ENCODE measurements at places on chromosomes 6 and 20.
A peak's percentile ranks its signal among the peaks of the same experiment; 100 is the strongest.

DNA sequence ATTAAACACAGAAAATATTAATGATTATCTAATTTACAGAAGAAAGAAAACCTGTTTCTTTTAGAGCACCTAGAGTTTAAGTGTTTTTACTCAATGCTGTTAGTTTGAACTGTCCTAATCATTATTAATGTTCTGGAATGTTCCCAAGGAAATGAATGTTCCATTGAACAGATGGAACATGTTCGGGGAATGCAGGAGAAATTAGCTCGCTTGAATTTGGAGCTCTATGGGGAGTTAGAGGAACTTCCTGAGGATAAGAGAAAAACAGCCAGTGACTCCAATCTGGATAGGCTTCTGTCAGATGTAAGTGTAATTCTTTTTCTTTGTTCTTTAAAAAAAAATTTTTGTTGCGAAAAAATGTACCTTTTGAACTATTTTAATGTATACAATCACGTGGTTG lies 10.8 kb upstream of the ECT2L start:
- no peak for DNase-seq

- peak; percentile 80 for DNase-seq
These were observed 150.0 kb upstream of the RIPOR2 start for GRCh38 chr6:25085756-25086155.

GRCh38 chr6:35508027-35508426 lies 4.7 kb downstream of the TULP1 start:
- no peak for DNase-seq

- DNase-seq = no peak
These were observed 357.0 kb downstream of the LAMA2 start for GRCh38 chr6:129239825-129240491.

GRCh38 chr20:32505723-32506473 lies 79.2 kb downstream of the NOL4L start:
- no peak for DNase-seq

DNA sequence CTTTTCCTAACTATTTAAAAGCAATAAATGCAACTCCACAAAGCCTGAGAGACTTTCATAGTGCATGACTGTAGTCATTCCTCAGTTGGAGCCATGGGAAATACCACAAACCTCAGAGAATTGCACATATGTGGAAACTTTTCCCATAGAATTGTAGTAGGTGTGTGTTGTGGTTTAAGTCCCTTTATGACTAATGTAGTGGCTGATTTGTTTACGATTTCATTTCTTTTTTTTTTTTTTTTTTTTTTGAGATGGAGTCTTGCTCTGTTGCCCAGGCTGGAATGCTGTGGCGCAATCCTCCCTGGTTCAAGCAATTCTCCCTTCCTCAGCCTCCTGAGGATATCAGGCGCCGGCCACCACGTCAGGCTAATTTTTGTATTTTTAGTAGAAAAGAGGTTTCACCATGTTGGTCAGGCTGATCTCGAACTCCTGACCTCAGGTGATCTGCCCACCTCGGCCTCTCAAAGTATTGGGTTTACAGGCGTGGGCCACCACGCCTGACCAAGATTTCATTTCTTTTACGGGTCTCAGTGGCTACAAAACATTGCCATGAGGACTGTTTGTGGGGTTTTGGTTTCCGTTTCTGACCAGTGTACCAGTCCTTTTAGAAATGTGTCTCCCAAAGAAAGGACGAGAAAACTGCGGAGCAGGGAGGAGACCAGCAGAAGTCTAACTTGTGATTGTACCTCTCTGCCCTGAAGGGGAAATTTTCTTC lies 212.1 kb upstream of the MARCKS start:
- no peak for DNase-seq

- no peak for DNase-seq
These were observed 2.2 kb downstream of the HAO1 start for GRCh38 chr20:7938058-7938457.

DNA sequence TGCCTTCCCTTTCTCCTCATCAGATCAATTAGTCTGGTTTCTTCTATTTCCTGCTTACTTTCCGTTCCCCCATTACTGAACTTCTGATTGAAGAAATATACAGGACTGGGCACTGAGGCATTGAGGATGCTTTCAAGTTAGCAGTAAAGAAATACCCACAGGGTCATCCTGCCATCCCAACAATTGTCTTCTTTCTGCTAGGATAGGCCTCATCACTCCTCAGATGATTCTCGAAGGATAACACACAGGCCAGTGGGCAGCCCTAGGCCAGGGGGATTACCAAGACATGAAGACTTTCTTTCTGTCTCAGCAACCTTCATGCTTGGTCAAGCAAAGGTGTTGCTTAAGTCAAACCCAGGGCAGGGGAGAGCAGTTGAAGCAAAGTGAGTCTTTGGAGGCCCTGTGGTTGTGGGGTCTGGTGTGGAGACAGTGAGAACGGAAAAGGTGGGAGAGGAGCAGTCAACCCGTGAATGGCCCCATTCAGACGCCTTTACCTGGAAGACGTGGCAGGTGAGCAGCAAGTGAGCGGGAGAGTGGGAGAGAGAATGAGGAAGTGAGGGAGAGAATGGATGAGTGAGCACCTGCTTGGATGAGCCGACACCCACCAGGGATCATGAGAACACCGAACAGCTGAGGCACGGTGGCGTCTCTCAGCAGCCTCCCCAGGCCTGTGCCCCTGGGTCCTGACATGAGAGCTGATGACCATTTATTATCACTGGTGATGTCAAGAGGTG lies 462.9 kb downstream of the PREX1 start:
- DNase-seq = no peak

DNA sequence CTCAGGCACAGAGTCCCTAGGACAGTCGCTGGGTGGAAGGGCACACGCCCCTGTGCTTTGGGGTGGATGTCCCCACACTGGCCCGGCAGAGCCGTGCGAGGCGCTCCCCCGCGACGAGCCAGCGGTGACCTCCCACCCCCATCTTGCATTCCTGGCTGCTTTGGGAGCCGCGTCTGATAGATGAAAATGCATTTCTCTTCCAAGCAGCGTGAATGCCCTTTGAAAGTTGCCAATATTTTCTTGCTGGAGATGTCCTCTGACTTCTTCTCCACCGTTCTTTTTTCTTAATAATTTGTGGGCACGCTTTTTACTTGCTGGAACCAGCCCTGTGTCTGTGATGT lies 29.9 kb downstream of the COL20A1 start:
- no peak for DNase-seq

DNA sequence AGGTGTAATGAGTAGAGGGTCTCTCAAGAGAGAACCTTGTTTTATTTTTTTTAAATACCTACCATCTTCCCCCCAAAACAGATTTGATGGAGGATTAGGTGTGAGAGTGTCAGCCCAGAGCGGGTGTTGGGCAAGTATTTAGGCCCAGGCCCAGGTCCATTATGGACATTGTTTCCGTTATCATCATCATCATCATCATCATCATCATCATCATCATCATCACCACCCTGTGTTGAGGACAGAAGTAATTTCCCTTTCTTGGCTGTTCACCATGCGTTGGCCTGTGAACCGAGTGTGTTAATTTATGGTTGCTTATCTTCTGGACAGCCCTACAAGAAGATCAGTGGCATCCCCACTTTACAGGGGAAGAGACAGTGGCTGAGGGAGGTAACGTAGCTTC lies 28.6 kb downstream of the PSMF1 start:
- no peak for DNase-seq

DNA sequence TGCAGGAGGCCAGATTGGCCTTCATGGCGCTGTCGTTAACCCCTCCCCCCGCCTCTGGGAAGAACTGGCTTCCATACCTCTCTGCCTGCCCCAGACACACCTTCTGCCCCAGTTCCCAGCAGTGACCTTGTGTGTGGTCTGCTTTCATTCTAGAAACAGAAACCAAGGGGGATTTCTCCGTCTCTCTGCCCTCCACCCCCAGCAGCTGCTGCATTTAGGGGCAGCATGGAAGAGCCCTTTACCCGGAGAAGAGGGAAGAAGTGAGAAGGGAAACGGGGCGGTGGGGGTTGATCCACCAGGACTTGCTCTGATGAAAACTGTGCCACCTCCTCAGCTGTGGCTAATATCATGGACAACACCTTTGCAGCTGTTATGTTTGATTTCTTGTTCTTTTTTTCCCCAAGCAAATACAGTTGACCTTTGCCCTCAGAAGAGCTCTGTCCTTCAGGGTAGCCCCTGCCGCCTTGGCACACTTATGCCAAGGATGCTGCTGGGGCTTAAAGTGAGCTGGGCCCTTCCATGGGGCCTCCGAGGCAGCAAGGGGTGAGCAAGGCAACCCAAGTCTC lies 6.1 kb downstream of the GLP1R start:
- no peak for DNase-seq

GRCh38 chr6:159555082-159555875 lies 137.8 kb downstream of the SOD2 start:
- DNase-seq = no peak

DNA sequence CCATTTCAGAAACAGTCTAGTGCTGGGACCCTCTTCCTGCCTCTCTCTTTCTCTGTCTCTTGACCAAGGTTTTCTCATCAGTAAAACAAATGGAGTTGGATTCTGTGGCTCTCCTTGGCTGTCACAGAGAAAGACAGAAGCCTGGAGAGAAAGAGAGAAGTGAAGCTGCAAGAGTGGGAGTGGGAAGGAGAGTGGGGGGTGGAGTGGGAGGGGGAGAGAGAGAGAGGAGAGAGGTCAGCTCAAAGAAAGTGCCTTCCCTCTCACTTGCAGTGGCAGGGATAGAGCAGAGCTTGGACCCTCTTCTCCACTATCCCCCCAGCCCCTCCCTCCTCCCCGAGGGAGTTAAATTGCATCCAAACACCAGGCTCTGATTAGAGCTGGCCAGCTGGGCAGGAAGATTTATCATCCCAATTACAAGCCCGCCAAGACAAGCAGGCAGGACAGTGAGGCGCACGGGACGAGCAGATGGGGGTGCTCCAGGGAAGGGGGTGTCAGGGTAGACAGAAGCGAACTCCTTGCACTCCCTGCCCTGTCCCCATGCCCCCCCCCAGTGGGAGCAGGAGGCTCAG lies 74.3 kb downstream of the CD40 start:
- no peak for DNase-seq

DNA sequence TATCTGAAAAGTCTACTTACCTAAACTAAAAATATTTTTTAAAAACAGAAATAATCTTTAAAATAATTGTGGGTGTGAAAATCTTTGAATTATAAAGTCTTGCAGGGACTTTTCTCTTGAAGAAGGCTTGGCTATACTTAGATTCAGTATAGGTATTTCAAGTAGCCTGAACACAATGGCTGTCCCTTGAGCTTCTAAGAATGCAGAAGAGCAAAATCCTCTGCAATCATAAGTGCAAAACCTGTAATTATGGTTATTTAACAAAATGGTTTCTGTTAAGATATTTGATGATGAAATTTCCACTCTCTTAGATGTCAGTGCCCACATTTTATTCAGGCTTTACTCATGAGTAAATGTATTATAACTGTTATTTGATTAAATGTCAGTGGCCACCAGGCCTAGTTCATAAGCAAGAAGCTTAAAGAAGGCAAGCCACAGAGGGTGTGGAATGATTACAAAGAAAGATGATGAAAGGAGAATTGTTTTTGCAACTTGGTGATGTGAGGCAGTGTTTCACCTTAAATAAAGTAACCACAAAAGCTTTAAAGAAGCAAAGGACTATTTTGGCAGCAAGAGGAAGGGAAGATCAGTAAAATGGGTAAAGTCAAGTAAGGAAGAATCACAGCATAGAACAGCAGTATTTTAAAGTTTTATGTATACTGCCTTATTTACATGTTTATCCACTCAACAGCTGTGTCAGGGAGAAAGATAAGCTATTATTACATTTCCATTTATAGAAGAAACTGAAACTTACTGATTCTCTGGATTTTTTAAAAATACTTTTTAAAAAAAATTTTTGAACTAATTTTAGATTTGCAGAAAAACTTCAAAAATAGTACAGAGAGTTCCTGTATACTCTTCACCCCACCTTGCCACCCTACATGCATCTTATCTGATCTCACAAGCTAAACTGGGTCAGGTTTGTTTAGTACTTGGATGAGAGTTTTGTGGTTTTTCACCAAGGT lies 351.2 kb upstream of the RUNX2 start:
- DNase-seq = no peak

DNA sequence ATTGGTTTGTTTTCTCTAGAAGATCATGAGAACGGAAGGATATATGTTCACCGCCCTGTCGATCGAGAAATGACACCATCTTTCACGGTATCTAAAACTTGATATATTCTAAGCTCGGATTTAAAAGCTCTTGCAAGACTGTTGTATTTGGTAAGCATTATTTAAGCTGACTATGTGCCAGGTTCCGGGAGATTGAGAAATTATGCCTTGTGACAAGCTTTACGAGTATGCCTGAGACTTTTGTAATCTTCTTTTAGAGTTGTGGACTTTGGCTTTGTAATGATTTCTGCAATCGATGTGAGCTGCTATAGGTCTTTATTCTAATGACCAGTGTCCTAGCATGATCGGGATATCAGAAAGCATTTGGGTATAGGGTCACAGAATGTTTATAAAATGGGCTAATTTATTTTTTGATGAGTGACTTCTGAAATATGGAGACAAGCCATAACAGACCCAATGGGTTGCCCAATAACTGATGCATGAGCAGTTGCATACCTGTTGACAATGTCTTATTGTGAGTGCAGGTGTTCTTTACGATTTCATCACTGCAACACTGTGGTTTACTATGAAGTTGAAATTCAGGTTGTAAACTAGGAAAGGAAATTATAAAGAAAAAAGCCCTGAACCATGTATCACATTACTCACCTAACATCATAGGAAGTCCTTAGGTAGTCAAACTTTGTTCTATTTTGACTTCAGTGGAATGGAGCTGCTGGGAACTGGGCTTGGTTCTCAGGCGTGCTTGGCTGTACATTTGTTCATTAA lies 14.0 kb downstream of the CDH26 start:
- DNase-seq = no peak

- peak; percentile 23 for DNase-seq
These were observed 155.7 kb downstream of the RIMS1 start for GRCh38 chr6:72042088-72042487.

- DNase-seq = peak; percentile 45
These were observed at the start of gene DNPH1 for GRCh38 chr6:43228951-43229802. DNPH1 (minus strand) TSS chr6:43229481; CDS start chr6:43229456, 25 bp downstream.

DNA sequence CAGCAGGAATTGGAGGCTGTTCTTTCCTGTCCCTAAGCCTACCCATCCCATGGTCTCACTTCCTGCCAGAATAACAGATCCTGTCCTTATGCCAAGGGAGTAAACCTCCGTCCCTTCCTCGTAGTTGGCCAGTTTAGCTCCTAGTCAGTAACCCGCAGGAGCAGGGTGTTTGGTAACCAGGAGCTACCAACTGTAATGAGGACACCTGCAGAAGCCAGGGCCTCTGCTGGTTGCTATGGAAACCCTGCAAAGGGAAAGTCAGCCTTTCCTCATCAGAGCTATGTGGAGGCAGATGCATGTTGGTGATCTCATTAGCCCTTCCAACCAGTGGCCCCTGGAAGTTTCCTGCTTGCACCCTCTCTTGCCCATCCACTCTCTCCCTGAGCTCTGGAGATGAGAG lies 368.2 kb upstream of the SULF2 start:
- no peak for DNase-seq

- DNase-seq = no peak
These were observed 752.6 kb upstream of the MARCKS start for GRCh38 chr6:113104541-113104940.

DNA sequence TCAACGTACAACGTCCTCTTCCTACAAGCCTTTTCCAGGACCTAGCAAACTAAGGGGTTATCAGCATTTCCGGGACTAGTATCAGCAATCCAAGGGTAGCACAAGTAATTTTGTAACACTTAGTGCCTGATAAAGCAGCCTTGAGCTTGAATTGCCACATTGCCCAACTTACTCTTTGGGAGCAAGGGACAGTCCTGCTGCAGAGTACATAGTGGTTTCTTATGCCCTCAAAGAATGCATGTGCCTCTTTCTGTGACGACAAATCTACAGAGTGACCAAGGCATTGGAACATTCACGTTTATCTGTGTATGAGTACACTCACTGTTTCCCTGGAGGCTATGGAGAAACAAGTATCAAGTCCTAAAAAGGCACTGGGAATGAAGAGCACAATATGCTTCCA lies 3.2 kb upstream of the ID4 start:
- no peak for DNase-seq

GRCh38 chr20:59661621-59662020 lies 57.3 kb downstream of the PHACTR3 start:
- no peak for DNase-seq
